ENCODE measurements at places on chromosomes 13 and 19.

- DNase-seq = no peak
Observed at GRCh38 chr13:59435024-59435423, 728.7 kb downstream of the DIAPH3 start.

GRCh38 chr19:355134-355533, 10.5 kb upstream of the MIER2 start:
- no peak for DNase-seq

DNA sequence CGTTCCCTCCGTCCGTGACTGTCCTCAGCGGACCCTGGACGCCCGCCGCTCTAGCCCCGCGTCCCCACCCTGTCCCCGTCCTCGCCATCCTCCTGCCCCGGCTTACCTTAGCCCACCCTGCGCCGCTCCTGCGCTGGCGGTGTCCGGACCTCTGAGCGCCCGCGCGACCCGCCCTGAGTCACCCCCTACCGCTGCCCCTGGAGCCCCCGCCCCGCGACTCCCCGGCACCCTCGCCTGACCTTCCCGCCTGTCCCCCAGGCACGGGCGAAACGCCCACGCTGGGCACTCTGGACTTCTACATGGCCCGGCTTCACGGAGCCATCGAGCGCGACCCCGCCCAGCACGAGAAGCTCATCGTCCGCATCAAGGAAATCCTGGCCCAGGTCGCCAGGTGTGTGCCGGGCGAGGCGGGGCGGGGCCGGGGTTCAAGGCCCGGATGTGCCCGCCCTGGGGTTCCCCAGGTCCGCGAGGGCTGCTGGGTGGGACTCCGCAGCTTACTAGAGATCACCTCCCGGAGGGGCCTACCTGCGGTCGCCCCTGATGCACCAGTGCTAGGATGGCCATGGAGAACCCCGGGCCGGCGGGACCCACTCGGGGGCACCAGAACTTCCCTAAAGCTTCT, 5.1 kb downstream of the HMG20B start:
- DNase-seq = no peak

DNA sequence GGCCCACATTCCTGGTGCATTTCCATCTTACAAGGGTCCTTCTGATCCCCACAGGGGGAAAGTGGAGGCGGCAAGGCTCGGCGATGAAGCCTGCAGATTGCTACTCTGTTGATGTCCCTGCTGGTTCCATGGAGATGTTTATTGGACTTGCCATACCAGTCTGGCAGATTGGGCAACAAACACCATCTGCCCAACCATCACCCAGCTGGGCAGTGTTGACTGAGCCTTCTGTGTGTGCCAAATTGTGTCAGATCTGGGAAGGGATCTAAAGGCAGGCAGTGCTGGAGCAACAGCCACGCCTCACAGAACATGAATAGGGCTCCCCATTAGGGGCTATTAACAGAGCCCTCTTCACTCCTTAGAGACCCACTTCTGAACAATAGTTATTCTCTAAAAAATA, 35.0 kb downstream of the FLT1 start:
- no peak for DNase-seq

GRCh38 chr13:98838776-98839175, 86.3 kb upstream of the SLC15A1 start:
- no peak for DNase-seq

- no peak for DNase-seq
Observed at GRCh38 chr19:9967326-9967725, 31.0 kb upstream of the OLFM2 start.

DNA sequence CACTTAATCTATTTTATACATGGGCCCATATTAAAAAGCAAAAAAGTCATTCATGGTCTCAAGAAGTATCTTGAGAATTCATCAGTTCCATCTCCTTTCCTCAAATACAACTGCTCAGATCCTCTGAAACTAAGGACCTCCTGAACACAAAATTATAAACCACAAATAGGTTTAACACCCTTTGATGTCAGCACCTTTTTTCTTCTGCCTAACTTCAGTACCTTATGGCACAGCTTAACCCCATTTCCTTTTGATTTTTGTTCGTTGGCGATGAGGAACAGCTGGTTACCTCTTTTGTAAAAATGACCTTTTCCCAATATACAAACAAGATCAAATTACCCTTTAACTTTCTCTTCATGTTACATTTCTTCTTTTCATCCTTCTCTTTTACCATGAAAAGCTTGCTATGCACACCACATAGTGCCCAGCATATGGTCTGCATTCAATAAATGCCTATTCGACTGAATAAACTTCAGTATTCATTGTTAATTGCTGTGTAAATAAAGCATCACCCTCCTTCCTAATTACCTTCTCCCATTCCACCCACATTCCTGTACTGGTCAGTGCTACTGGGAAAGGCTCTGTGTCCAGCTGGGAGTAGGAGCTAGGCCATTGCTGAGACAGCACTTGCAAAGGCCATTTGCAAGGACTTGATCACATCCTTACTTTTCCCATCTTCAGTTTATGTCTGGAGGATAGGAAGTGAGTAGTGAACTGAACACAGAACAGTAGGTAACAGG, 317.9 kb downstream of the SHISA2 start:
- DNase-seq = no peak

DNA sequence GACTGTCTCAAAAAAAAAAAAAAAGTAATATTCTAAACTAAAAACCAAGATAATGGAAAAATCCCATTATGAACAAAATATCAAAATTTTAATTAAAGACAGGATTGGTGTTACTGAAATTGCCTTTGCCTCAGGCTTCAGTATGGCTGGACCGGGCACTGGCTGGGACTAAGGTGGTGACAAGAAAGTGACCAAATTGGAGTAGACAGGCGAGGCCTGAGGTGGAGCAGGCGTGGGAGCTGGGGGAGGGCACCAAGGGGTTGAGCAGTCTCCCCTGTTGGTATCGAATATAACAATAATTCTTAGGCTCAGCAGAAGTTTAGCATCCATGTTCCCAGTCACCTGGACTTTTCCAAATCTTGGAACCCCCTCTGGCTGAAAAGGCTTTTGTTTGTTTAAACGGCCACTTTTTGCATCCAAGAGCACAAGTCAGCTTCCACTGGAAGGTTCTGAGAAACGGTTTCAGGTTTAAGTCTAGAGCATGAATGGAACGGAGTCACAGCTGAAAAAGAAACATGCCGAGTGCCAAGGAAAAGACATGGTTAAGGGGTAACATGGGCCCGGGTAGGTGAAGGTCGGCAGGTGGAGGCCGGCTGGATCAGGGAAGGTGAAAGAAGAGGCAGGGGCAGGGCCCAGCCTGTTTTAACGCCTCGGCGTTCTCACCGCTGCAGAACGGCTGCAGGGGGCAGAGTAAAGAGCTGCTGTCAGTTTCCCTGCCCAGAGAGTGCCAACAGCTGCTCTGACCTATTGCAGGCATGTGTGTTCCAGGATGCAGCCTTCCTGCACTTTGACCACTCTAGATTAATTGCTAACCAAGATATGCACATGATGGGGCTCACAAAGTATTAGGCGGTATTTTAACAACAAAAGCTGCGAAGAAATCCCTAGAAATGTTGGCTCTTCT, 104.4 kb downstream of the TM9SF2 start:
- no peak for DNase-seq

DNA sequence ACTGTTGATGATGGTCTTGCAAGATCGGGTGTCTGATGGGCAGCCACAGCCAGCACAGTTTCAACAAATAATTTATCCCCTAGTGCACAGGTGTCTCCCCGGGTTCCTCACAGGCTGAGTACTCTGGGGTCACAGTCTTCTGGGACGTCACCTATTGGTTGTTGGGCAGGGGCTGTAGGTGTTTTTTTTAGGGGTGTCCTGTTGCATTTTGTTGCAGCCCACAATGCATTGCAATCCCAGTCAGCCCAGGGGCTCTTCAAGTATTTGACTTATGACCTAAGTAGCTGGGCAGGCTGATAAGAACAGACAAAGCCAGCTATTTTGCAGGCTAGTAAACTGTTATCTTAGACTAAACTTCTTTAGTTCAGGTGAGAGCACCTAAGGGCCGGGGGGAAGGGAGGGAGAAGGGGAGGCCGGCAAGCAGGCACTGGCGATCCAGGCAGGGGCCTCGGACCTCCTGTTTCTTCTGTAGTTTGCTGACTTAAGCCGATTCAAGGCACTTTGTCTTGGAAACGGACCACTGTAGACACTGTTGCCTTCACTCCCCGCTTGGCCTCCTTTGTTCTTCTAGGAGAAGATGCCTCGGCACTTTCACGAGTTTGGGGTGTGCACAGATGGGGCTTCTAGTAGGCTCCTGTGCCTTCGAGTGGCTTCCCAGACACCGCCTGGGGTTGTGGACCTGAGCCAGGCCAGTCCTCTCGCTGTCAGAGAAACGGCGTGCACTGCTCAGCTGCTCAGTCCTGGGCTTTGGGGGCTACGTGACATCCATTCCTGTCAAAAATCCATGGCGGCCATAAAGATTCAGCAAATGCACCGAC, 33.9 kb upstream of the GRTP1 start:
- no peak for DNase-seq

DNA sequence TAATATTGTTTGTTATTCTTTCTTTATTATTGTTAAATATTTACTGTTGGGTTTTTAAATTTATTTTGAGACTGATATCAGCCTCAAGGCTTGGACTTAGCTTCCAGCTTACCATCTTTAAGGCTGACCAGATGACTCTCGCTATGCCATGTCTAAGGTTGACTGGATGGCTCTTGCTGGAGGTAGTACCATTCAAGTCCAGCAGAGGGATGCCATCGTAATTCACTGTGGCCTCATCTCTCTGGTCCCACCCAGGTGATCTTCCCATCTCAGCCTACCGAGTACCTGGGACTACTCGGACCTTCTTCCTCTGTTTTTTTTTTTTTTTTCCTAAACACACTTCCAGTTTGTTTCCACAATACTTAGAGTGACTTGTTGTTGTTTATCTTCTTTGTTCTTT, 41.7 kb upstream of the ZNF91 start:
- no peak for DNase-seq

GRCh38 chr19:29505097-29505824, 20.5 kb upstream of the VSTM2B start:
- DNase-seq = no peak

- DNase-seq = no peak
Observed at GRCh38 chr13:69306766-69307165, 800.9 kb upstream of the ATXN8OS start.

- DNase-seq = peak; percentile 72
Observed at GRCh38 chr19:4088975-4089374, 22.3 kb upstream of the ZBTB7A start.

DNA sequence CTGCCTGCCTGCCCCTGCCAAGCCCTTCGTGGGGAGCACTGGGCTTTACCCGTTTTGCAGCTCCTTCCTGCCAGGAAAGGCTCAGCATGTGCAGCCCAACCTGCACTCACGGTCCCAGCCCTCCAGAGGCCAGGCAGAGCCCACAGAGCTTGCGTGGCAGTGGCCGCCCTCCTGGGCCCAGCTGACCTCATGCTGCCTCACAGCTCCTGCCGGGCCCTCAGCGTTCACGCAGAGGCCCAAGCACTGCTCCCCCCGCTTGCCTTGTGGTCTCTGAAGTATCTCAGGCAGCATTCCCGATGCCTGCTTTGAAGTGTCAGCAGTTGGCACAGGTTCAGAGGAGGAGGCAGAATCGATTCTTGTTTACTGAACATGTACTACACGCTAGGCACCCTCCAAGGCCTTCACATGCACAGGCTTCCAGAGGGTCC, 32.5 kb downstream of the CAPN12 start:
- no peak for DNase-seq

- no peak for DNase-seq
Observed at GRCh38 chr19:29879655-29879974, 62.4 kb upstream of the URI1 start.

- DNase-seq = peak; percentile 73
Observed at GRCh38 chr19:42176990-42177685, 40.3 kb downstream of the DEDD2 start.

DNA sequence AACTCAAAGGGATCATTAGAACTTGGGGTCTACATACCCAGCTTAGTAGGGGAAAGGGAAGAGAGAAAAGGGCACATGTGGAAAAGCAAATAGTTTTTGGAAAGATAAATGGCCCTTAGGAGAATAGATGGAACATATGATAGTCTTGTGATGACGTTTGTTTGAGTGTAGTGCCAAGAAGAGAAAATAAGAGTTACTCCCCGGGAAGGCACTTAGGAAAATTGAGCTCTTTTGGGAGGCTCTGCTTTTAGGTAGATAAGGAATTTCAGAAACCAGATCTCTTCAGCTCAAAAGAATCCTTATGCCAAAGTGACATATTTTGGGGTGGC, 44.8 kb upstream of the SERTM1 start:
- DNase-seq = no peak

DNA sequence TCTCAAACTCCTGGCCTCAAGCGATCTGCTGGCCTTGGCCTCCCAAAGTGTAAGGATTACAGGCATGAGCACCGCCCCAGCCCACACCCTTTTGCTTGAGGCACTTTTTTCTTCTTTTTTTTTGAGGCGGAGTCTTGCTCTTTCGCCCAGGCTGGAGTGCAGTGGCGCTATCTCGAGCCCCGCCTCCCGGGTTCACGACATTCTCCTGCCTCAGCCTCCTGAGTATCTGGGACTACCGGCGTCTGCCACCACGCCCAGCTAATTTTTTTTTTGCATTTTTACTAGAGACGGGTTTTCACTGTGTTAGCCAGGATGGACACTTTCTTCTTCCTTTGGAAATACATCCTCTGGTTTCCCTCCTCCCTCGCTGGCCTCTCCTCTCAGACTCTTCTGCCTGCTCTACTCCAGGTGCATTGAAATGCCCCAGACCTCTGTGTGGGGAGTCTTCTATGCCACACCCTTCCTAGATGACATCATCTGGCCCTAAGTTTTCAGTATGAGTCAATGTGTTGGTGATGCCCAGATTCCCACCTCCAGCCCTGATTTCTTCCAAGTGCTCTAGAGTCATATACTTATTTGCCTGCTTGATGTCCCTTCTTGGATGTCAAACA, 20.7 kb upstream of the TPT1 start:
- DNase-seq = no peak

- DNase-seq = peak; percentile 63
Observed at GRCh38 chr19:42422901-42423461, 4.2 kb downstream of the LIPE start.

- no peak for DNase-seq
Observed at GRCh38 chr13:98853771-98854221, 101.3 kb upstream of the SLC15A1 start.

DNA sequence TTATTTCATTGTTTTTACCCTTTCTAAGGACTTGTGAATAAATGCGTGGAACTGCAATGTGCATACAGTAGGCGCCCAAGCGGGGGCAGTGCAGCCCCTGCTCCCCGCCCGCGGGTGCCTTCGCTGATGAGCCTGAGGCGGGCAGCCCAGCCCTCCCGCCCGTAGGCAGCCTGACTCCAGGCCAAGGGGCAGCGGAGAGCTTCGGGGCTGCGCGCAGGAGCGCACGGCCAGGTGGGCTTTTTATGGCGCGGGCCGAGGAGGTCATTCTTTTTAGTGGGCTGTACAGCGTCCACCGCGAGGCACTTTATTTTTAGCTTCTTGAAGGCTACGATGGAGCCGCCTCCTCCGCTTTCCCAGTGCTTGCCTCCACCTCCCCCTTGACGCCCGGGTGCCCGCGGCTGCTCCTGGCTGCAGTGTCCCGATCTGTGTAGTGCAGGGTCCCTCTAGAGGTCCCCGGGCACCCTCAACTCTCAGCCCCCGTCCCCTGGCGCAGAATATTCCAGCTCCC, 60.5 kb downstream of the CCNE1 start:
- no peak for DNase-seq

DNA sequence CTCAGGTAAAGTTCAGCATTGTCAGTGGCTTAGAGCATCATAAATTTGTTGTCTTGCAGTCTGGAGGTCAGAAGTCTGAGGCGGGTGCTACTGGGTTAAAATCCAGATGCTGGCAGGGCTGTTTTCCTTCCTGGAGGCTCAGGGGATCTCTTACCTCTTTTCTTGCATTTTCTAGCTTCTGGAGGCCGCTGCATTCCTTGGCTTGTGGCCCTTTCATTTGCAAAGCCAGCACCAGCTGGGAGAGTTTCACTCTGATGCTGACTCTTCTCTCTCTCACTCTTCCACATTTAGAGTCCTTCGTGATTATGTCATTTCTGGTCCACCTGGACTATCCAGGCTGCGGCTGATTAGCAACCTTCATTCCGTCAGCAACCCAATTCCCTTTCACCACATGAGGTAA, 38.1 kb upstream of the SLC10A2 start:
- DNase-seq = no peak

All from central memory CD4-positive, alpha-beta T cell (primary cell).